ENCODE measurements at places on chromosomes 1 and 21.

DNA sequence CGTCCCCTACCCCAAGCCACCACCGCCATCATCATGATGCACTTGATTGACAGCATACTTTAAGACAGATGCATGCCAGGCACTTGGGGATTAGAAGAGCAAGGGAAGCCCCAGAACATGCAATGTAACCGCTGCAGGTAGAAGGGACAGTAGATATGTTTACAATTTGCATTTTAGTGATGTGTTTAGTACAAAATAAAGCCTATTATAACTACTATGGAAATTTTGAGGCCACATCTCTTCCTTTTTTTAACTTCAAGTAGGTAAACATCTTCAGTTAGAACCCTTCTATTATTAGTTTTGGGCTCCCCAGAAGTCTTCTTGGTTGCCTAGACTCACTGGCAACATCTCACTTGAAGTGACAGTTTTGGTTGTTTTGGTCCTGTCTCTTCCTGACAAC, 25.3 kb downstream of the CR1L start:
- no peak for DNase-seq

DNA sequence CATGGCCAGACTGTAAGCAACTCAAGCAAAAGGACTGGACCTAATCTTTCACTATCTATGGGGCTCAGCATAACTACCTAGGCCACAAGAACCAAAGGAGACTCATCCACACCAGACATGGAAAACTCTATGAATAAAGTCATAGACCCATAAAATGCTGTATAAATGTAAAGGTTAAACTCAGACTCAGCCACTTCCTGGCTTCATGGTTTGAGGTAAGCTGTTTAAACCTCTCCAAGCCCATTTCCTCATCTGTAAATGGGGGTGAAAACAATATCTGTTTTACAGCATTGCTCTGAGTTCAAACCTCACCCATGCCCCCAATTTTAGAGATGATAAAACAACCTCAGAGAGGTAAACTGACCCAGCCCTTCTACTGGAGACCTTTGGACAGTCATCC, 4.0 kb upstream of the SMIM12 start:
- DNase-seq = no peak

DNA sequence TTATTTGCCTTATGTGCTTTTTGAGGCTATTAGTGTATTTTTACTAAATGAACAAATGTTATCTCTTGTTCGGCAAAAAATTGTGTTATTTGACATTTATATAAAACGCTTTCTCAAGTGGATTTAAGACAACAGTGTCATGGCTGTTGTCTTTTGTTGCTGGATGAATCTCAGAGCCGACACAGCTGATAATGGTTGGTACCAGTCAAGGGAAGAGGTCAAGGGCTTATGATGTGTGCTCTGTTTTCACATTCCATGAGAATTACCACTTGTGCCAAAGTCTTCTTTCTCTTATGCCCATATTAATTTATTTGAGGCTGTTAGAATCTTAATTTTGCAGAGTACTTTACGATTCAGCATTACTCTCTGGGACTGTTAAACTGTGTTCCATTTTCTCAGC, 17.9 kb upstream of the CD101 start:
- no peak for DNase-seq

- DNase-seq = no peak
Measured at GRCh38 chr1:8541961-8542521, 224.1 kb downstream of the SLC45A1 start.

DNA sequence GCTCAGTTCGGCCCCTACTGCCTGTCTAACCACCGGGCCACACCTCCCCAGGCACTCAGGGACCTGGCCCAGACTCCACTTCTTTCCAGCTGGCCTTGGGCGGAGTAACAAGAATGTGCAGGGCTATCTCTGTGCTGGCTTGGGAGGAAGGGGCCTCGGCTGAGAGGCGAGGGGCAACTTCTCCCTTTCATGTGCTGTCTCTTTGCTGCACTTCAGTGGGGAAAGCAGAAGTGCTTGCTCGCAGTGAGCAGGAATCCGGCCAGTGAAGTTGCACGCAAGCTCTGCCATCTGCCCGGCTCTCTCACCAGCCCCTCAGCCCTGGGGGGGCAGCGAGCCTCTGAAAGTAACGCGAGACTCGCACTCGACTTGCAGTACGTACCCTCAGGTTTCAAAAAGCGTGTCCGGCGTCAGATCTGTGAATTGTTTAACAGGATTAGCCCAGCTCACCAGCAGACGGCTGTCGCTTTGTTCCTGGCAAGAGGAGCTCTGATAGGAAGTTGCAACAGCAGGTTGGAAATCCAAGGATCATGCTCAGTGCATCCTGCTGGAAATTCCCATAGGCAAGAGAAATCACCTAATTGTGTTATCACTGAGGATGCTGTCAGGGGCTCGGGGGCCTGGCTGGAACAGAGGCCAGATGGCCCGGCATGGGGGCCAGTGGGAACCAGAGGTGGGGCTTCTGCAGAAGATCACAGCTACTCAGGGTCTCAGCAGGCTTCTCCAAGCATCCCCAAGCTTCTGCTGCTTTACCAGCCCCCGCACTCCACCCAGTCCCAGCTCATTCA, 221.1 kb downstream of the NPHP4 start:
- no peak for DNase-seq

DNA sequence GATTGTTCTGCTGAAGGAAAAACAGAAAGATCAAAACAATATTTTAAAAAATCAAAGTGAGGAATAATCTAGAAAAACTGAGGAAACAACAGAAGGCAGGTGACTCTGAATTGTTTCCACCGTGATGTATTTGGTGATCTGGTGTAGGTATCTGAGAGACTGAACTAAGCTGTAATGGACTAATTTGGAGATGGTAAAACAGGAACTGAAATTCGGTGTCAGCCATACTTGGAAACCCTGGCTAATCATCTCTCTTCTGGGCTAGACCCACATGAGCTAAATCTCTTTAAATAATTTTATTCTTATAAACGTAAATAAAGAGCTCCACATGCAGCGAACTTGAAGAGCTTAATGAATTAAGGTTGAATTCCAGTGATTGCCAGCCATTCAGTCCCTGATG, 1226.1 kb downstream of the NCAM2 start:
- no peak for DNase-seq

DNA sequence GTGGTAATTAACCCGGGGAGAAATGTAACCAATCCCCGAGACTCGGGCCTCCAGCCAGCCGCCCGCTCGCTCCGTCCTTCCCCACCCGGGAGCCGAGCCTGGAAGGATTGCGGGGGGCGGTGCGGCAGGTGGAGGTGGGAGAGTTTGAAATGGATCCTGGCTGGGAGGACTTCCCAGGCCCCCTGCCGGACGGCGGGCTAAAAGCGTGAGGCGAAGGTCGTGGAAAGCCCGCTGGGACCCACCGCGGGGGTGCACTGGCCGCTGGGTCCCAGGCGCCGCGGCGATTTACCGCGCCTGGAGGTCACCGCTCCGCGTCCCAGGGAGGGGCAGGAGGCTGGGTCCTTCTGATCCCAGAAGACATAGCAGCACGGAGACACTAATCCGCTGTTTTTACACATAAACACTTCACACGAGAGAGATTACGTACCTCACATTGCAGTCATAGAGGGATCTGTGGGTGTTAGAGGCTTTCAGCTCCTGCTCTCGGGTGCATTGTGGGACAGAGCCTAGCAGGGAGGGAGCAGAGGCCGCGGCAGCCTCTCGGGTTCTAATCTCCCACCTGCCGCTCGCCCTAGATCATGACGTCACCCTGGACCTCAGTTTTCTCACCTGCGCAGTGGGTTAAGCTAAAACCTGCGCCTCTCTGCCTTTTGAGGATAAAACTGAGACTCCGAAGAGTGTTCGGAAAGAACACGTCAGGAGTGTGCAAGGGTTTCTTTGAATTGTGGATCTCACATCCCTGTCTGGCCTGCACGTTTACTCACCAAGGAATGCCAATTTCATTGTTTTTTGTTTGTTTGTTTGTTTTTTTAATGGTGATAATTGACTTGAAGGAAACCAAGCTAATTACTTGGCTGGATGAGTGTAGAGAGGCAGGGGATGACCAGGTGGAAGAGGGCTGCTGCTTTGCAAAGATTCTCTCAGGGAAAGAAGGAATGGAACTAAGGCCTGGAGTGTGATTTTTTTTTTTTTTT, 17.1 kb upstream of the TMEM9 start:
- peak; percentile 25 for DNase-seq

DNA sequence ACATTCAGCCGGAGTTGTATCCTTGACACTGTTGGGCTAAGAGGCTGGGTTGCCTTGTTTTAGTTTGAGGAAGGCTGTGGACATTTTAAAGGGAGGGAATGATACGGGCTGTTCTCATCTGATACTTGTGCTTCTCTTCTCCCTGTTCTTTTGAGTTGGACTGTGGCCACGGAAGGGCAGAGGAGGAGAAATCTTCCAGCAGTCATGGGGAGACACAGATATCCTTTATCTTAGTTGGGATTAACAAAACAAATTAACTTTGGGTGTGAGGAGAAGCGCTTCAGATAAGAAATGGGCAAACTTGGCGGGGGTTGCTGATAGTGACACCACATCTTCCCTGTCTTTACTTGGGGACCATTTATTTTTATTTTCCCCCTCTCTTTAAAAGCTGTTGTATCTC, 138.8 kb downstream of the ROR1 start:
- no peak for DNase-seq

DNA sequence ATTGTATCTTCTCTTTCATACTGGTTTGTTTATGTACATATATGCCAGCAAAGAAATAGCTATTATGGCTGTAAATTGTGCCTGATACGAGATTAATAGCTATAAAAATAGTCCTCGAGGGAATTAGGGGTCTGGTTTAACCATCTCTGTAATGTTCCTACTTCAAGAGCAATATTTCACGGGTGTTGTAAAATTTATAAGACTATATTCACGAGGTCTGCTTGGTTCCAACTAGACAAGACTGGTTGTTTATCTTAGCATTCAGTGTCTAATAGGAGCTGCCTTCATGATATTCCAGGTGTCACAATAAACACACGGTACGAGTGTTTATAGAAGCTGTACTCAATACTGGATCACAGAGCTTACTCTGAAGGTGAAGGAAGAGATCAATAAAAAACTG, 389.9 kb downstream of the SIPA1L2 start:
- DNase-seq = no peak

- DNase-seq = no peak
Measured at GRCh38 chr21:32282992-32283391, 4.1 kb upstream of the MIS18A start.

DNA sequence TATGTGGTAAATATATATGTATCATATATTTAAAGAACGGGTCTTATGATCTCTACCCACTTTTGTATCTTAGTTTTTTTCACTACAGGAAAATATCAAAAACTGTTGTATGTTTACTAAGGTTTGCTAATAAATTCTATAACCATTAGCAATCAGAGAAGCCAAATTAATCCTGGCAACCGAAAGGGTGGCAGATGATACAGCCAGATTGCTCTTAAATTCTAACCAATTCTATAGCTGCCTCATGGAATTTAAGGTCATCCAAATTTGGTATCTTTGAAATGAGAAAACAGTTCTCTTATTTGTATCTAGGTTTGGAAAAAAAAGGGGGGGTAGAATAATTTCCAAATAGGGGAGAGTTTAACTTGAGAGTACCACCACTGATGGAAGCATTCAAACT, 591.2 kb downstream of the SMYD3 start:
- no peak for DNase-seq

- DNase-seq = no peak
Measured at GRCh38 chr1:237709355-237709754, 181.4 kb downstream of the ZP4 start.
